ENCODE measurements at places on chromosomes 4 and X. TPM values are rescaled to one million over a fixed set of nuclear protein-coding genes. Genes with fewer than 3 reads are reported as not detected.

GRCh38 chr4:8207314-8207713 is 8.2 kb downstream of the SH3TC1 start:
- no peak for DNase-seq

GRCh38 chr4:5707778-5708448 is 446 bp downstream of the EVC2 start:
- DNase-seq: no peak

GPR50 gene
- total RNA-seq: 0.26 TPM

GRCh38 chr4:167117273-167117672 is 117.0 kb downstream of the SPOCK3 start:
- DNase-seq: no peak

DNA sequence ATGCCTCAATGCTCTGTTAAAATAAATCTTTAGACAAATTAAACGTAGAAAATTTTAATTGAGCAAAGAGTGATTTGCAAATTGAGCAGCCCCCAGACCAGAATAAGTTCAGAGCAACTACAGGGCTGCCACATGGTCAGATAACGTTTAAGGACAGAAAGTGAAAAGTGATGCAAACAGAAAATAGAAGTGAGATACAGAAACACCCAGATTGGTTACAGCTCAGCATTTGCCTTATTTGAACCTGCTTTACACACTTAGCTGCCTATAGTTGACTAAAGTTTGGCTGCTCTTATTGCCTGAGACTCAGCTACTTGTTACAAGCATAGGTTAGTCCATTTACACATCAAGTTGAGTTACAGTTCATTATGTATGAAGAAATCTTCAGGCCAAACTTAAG is 1800.8 kb upstream of the PCDH10 start:
- DNase-seq: no peak

MAML3 gene
- total RNA-seq: 7.7 TPM

DNA sequence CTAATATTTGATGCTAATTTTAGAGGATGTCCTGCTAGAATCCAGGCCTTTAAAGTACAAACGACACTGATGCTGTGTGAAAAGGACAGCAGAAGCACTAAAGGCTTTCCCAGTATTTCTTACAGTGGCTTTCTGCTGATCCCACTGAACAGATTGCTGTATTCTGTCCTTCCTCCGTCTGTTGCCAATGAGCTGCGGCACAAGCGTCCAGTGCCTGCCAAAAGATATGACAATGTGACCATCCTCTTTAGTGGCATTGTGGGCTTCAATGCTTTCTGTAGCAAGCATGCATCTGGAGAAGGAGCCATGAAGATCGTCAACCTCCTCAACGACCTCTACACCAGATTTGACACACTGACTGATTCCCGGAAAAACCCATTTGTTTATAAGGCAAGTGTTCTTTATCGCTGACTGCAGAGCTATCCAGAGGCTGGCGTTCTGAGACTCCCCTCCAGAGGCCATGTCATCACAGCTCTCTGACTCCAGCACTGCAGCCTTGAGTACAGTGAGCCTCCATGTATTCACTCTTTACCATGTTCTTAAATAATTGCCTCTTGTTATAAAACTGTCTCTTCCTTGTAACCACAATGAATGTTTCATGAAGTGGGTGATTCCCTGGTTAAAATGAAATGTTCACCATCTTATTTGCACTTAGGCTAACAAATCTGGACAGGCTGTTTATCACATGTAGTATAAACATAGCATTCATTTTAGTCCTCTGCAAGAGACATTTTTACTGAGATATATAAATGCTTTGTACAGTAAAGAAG is 43.6 kb downstream of the GUCY1B1 start:
- no peak for DNase-seq

STPG2 gene
- not detected for total RNA-seq

- DNase-seq: no peak
Measured at GRCh38 chrX:11267425-11267824, 25.8 kb upstream of the AMELX start.

- no peak for DNase-seq
Measured at GRCh38 chr4:25020236-25020635, 10.5 kb downstream of the LGI2 start.

GRCh38 chrX:22666441-22666840 is 333.3 kb upstream of the DDX53 start:
- no peak for DNase-seq

- no peak for DNase-seq
Measured at GRCh38 chr4:113788888-113789287, 27.4 kb upstream of the CAMK2D start.

CACNA1F gene
- total RNA-seq: not detected

- DNase-seq: no peak
Measured at GRCh38 chr4:67861513-67861912, 22.3 kb downstream of the TMPRSS11D start.

PRRG3 gene
- total RNA-seq: not detected

- no peak for DNase-seq
Measured at GRCh38 chrX:44155126-44155525, 181.9 kb upstream of the NDP start.

DNA sequence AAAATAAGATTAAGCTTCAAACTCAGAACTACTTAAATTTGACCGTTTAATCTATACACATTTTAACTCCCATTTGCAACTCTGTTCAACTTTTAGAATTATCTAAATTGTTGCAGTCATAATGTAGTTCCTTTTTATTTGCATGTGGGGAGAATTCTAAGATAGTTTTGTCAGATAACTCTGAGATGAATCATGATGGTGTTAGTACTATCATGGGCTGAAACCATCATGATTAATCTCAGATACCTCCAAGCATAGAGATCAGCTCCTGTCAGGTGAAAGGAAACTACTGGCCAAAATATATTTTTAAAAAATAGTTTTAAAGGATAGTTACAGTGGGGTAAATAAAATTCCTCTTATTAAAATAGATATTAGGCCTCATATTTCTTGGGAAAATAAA is 39.0 kb downstream of the FBXO8 start:
- no peak for DNase-seq

GRCh38 chrX:131938749-131939148 is 84.4 kb upstream of the STK26 start:
- no peak for DNase-seq

PAK3 gene
- total RNA-seq: 0.15 TPM

Data from Panc1 (cell line).